ENCODE measurements at places on chromosomes 2 and 18.

DNA sequence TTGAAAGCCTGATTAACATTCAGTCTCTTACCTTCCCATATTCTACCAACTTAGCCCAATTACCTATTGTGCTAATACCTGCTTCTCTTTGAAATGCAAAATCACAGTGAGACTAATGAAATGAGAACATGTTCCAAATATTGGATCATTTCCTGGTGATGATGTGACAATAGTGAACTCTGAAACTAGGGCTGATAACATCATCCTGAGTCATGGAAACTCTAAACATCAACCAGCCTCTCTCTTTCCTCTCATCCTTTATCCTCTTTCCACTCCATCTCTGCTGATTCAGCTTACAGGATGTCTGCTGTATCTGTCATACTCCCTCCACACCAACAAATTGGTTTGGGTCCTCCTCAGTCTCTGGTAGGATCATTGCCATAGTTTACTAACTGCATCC, 98.8 kb upstream of the NCKAP5 start:
- DNase-seq: peak; percentile 87

DNA sequence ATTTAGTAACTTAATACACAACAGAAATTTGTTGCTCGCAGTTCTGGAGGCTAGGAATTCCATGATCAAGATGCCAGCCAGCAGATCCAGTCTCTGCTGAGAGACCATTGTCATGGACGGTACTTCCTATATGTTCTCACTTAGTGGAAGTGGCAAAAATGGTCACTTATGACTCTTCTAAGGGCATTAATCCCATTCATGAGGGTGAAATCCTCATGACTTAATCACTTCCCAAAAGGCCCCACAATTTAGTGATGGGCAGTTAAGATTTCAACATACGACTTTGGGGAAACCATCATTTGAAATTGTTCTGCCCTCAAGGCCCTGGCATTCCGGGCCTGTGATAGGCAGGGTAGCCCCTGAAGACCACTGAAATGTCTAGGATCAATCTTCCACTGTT, 23.0 kb downstream of the BZW1 start:
- DNase-seq: no peak

DNA sequence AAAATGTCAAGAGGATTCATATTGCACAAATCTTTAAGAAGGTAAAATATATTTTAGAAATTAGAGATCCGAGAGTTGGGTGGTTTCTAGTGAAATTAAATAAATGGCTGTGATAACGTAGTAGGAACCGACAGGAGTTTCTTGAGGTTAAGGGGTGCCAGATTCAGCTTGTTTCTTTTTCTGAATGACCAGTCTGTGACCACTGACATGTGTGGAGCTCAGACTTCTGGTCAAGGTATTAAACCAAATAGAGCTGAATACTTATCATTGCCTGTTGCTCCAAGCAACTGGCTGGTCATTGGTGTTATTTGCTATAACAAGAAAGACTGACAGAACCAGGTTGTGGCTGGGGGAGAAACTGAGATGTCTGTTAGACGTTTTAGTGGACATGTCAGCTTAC, 408.2 kb upstream of the HS6ST1 start:
- no peak for DNase-seq

GRCh38 chr18:13271302-13271911, 52.8 kb downstream of the LDLRAD4 start:
- DNase-seq: no peak

GRCh38 chr2:240792629-240793312, 27.2 kb downstream of the KIF1A start:
- DNase-seq: no peak

DNA sequence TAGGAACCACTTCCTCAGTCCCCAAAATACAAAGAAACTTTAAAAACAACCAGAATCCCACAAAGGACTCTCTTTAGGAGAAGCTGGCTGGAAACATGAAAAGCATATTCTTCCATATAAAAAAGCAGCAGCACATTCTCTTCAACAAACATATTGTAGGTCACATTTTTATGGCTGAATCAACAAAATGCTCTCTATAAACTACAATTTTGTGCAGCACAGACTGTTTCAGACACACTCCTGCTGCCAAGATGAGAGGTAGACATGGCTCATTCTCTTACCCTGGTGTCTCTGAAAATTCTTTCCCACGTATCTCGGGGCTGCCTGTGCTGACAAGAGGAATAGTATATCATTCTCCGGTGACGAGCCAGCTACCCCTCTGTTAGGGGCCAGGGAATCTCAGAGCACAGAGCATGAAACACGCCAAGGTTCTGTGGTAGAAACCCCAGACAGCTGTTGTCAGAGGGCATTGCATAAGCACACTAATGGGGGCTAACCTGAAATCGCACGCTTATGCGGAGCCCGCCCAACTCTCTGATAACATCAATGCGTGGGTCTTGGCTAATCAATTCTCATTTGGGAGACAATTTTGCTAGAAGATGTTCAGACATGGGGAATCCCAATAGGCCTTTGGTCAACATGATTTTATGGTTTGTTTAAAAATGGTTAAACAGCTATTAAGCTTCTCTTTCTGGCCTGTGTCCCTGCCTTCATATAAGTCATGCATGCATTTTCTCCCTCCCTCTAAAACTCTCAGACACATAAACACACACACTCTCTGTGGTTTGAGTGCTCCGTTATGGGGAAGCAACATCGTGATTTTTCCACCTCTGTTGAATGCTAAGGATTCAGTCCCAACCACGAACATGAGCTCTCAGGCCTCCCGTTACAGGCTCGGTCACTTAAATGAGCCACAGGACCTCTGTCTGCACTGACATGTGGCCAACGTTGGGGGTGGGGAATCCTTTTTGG, 177.5 kb downstream of the INO80D start:
- no peak for DNase-seq

GRCh38 chr2:202122980-202123720, 50.1 kb downstream of the KIAA2012 start:
- DNase-seq: peak; percentile 37

- DNase-seq: no peak
Measured at GRCh38 chr18:11134940-11135339, 14.4 kb downstream of the PIEZO2 start.

- no peak for DNase-seq
Measured at GRCh38 chr2:144624451-144624850, 104.5 kb upstream of the ZEB2 start.

GRCh38 chr2:64943387-64944150, 45.6 kb upstream of the SLC1A4 start:
- peak; percentile 91 for DNase-seq

DNA sequence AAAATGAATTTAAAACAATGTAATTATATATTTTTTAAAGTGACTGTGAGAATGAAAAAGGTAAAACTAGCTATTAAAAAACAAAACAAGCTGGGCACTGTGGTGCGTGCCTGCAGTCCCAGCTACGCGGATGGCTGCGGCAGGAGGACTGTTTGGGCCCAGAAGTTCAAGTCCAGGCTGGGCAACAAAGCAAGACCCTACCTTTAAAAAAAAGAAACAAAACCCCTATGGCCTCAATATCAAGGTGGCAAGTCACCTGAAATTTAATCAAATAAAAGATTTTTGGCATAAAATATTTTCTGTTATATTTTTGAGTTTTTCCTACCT, 46.9 kb upstream of the STRN start:
- DNase-seq: no peak

- no peak for DNase-seq
Measured at GRCh38 chr2:9108210-9108967, 98.2 kb upstream of the ASAP2 start.

- peak; percentile 82 for DNase-seq
Measured at GRCh38 chr2:33531549-33532059, 55.2 kb downstream of the RASGRP3 start.

GRCh38 chr18:32301976-32302743, 112.3 kb downstream of the MEP1B start:
- DNase-seq: peak; percentile 91

DNA sequence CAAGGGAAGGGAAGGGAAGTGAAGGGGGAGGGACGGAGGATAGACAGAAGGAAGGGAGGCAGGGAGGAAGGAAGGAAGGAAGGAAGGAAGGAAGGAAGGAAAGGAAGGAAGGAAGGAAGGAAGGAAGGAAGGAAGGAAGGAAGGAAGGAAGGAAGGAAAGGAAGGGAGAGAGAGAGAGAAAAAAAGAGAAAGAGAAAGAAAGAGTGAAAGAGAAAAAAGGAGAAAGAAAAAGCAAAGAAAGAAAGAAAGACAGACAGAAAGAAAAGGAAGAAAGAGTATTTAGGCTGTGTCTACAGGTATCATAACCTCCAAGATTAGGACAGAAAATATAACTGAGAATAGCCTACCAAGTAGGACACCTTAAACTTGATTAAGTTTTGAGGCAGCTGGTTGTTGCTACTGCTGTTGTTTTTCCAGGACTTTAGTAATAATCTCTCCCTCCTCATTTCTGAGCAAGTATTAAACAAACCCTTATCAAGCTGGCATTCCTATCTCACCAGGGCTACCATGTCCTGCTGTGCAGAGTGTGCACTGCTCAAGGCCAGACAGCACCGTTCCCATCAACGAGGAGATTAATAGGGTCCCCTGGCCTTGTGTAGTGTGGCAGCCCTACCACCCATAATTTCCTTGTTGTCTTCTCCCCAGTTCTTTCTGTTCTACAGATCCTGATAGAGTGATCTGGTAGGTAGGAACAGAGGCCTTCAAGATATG, 90.5 kb upstream of the FHL2 start:
- no peak for DNase-seq

DNA sequence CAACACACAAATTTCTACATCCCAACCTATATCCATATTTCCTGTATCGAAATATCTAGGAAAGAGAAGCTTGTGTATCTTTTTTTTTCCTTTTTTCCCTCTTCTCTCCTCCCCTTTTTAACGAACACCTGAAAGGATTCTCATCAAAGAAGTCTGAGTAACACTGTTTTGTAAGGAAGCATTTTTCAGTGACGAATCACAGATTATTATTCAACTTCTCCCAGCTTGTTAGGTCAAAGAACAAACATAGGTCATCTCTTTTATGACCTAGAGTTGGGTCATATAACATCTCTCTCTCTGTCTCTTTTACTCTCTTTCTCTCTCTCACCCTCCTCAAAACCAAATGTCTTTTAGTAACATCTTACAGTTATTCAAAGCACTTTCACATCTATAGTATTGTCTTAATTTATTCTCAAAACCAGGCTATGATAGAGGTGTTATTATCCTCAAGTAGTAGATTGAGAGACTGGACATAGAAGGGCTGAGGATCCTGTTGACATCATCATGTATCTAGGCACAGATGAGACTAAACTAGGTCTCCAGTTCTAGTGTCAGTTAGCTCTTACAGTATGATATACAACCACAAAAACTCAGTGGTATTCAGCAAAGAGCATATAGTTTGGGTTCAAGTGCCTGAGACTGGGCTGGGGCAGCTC, 80.1 kb upstream of the SPOPL start:
- DNase-seq: peak; percentile 53

GRCh38 chr2:210606001-210606400, 49.6 kb downstream of the CPS1 start:
- DNase-seq: no peak

DNA sequence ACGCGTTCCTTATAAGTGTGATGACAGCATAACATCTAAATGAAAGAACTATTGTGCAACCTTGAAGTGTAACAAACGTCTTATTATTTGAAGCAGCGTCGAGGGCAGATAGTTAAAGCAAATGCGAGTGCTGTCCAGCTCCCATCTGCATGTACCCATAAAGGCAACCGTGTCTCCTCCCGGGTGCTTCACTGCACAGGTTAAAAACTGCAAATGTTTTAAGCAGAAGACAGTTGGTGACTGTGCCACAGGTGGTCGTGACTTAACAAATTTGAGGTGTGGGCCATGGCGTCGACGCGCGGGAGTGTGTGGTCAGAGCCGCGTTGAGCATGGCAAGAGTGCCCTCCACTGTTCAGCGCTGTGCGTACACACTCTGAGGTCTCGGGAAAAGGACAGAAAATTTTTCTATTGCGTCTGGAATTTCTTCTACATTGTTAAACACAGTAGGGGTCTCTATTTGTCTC, 6.4 kb downstream of the SALL3 start:
- DNase-seq: peak; percentile 36

DNA sequence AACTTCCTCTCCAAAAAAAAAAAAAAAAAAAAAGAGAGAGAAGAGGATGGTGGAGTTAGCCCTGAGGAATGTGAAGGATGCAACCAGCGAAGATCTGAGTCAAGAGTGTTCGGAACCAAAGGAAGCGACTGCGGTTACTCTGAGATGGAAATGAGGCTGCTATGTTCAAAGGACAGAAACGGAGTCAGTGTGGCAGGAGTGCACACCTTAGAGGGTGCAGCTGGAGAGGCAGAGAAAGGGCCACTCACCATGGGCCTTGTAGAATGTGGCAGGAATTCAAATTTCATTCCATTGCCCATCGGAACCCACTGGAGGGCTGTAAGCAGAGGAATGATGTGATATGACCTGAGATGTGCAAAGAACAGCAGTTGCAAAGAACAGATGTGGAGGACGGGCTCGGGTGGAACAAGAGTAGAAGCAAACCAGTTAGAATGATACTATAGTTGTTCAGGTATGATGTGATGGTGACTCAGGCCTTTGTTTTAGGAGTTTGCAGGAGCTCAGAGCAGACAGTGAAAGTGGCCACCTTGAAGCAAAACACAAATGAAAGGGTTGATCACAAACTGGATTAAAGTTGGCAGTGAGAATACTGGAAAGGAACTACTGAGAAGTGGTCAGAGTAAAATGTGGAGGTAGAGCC, 22.6 kb downstream of the ITGA6 start:
- peak; percentile 67 for DNase-seq

- DNase-seq: no peak
Measured at GRCh38 chr2:196174404-196174803, 3.0 kb upstream of the STK17B start.

- DNase-seq: no peak
Measured at GRCh38 chr2:226098861-226099745, 699.6 kb downstream of the NYAP2 start.

DNA sequence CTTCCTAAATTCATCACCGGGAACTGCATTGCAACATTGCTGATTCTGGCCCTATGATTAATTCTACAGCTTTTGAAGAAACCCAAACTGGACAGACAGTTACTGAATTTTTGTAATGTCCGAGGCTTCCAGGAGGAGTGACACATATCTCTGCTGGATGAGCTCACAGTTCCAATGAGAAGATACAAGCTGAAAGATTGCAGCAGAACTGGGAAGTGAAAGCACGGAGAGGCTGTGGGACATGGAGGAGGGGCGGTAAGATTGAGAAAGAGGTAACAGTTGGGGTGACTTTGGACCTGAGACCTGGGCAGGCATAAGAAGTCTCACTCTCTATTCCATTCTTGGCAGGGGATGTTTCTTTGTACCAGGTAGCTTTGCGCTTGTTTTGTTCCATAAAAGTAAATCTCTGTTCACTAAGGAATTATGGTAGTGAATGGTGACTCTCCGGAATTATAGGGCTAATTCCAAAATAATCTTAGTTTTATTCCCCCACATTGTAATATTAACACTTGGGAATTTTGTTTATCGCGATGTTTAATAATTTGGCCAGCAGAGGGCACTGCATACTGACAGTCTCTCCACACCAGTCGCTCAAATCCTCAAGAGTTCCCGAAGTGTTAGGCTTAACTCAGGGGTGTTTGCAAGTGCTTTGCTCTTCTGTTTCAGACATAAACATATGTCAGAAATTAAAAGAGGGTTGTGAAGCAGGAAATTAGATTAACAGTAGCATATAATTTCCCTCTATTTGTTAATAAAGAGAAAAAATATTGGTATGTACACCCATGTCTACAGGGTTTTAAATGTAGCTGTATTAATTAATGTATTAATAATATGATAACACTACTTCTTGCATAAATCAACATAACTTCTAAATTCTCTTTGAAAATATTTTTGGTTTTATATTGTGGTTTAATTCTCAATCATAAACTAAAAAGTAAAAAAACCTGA, 201.4 kb downstream of the SOCS6 start:
- peak; percentile 91 for DNase-seq
